ENCODE measurements at places on chromosomes 2 and 18. TPM values are rescaled to one million over a fixed set of nuclear protein-coding genes. Genes with fewer than 3 reads are reported as not detected.

DNA sequence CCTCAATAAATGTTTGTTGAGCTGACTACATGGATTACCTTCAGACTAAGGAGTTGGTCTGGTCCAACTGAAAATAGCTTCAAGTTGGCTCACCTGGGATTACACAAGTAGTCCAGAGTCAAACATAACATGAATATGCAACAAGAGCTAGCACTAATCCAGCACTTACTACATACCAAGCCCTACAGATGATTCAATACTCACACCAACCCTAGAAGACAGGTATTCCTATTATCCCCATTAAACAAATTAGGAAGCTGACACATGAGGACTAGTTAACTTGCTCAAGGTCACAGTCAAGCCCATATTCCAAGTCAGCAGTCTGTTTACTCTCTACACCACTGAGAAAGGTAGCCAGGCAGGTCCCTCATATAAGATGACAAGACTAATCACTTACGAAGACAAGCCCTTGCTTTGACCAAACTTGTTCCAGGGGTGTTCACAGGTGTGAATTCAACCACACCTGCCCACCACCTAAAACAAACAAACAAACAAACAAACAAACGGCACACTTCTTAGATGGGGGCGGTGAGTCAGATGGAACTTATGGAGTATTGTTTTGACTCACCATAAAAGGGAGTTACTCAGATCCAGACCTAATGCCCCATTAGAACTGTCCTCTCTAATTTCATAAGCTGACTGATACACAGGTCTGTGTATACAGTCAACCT lies 29.1 kb downstream of the TMEM131 start:
- no peak for DNase-seq

DNA sequence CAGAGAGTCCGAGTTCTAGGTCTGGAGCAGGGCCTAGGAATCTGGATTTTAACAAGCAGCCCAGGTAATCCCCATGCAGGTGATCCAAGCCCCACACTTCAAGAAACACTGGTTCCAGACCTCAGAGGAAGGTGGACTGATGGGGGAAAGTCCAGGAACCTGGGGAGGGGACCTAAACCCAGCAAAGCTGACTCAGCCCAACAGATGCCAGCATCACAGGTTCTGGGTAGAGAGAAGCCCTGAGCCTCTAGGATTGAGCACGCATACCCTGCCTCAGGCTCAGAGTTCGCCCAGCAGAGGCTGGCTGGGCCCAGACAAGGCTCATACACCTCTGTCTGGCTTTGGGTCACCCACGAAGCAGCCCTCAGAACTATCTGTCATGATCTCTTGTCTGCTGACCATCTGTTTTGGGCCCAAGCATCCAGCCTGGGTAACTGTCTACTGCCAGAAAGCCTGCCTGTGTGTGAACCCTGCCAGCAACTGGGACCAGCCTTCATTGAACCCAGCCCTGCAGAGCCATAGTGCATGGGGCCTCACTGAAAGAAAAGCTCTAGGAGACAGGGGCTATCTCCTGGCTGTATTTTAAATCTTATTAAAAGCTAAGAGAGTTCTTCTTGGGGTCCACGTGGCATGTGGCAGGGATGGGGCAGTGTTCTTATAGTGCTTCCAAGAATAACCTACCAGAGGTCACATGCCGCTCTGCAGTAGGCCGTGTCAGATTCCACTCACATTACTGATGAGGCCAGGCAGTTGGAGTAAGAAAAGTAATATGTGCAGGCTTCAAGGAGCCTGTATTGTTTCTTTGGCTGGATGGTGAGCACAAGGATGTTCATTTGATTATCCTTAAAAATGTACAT lies 7.4 kb downstream of the TMEM127 start:
- no peak for DNase-seq

- no peak for DNase-seq
Measured at GRCh38 chr18:75116809-75117208, 92.1 kb downstream of the PTGR3 start.

The LINC00305 gene
- total RNA-seq: not detected

The FBXO15 gene
- total RNA-seq: 0.71 TPM

The FAM124B gene
- 1.1 TPM for total RNA-seq

The FSIP2 gene
- total RNA-seq: 2.0 TPM
